ENCODE measurements at places on chromosomes 12 and 14. TPM values are rescaled to one million over a fixed set of nuclear protein-coding genes. Genes with fewer than 3 reads are reported as not detected.

TAC3 gene
- 0.54 TPM for polyA plus RNA-seq

COPZ1 gene
- polyA plus RNA-seq: 324 TPM

KRT2 gene
- not detected for polyA plus RNA-seq

TNS2 gene
- 35.3 TPM for polyA plus RNA-seq

PSMD9 gene
- 77.7 TPM for polyA plus RNA-seq

SLCO1B1 gene
- not detected for polyA plus RNA-seq

DYRK4 gene
- polyA plus RNA-seq: 42.2 TPM

Measured in fibroblast of lung (primary cell).